Suprapubic skin (tissue), 4 donors: ENCODE measurements at places on chromosomes 3 and 15.

- no peak for DNase-seq
These were observed 41.7 kb downstream of the FAM174B start for GRCh38 chr15:92613841-92614240.

DNA sequence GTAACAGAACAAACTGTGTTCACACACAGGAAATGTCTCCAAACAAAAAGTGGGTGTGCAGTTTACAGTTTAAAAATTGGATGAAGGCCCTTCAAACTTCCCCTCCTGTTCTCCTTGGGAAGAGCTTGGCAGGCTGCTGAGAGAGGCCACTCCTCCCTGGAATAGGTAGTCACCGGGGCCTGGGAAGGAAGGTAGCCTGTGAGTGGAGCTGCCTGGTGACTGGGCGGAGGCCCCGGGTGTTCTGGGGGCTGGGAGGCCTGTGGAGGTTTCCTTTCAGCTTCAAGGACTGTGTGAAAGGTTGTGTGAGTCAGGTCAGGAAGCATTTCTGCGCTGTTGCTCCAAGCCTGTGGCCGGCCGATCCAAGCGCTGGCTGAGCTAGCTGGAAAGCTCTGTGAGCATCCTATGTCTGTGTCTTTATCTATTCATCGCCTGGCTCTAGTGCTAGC lies 14.1 kb downstream of the SLCO3A1 start:
- peak; percentile 86 for DNase-seq

DNA sequence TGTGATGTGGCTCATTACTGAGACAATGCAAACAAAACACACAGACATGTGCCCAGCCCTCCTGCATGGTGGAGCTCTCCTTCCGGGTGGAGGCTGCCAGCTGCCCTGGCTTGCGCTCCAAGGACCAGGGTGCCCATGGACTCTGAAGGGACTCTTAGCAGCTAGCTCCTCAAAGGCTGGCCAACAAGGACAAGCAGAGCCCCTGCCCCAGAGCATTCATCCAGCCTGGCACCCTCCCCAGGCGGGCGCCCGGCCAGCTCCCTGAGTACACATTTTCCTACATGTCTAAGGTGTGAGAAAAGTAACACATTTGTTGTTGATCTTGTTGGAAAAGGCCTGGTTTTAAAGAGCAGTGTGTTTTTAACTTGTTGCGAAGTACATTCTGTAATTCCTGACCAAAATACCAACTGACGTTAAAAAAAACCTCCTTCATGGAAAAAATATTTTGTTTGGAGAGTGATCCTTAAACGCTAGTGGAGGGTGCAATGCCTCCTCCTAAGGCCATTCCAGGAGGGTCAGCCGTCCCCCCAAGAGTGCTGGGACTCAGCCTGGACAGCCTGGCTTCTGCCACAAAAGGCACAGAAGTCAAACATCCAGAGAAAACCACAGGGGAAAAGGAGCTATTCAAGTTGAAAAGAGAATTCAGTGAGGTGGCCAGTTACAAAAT lies 86.9 kb downstream of the KLF15 start:
- no peak for DNase-seq

DNA sequence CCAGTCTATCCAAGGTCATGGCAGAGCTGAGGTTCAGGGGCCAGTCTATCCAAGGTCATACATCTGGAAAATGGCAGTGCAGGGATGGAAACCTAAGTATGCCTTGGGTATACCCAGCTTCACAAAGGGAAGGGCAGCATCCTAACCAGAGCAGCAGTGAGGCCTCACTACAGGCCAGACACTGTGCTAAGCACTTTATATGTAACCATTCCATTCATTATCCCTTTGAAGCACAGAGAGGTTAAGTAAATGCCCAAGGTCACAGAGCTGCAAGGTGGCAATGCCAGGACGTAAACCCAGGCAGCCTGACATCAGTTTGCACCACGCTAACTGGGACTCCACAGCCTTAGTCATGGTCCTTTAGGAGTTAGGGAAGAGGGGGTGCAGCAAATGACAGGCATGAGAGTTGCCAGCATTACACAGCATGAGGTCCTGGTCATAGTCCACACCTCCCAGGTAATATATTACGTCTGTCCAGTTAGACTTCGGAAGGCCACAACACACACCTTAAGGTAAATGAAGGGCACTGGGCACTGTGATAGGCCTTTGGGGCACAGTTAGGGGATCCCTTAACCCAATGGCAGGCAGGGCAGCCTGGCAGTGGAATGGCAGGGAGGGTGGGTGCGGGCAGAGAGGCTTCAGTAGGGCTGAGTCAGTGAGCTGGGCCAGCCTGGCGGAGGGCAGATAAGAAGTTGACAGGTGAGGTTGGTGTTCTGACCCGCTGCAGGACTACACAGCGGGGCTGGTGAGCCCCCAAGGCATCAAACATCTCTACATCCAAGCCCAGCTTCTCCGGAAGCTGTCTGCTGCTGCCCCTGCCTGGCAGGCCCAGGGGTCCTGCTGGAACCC lies 21.1 kb upstream of the CORO2B start:
- DNase-seq = no peak

DNA sequence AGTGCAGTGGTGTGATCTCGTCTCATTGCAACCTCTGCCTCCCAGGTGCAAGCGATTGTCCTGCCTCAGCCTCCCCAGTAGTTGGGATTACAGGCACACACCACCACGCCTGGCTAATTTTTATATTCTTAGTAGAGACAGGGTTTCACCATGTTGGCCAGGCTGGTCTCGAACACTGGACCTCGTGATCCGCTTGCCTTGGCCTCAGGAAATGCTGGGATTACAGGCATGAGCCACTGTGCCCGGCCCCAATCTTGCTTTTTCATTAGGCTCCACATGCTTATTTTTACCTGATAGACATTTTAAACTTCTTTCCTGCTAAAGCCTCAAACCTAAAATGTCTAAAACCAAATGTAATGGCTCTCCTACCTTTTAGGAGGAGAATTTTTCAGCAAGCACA lies 817.0 kb upstream of the NECTIN3 start:
- DNase-seq = no peak

DNA sequence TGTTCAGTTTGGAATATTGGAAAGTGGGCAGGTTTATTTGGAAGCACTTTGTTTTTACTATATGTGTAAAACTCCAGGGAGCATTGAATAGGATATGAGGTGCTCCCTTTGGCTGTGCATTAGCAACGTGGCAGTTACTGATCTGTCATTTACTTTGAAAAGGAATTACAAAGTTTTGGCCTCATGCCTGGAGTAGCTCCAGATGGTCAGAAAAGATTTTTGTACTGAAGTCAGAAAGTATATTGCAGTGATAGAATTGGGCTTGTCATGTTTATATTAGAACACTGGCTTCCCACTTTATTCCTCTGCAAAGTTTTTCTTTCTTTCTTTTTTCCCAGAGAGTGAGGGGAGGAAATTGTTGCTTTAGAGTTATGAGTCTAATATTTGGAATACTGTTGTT lies 26.1 kb downstream of the FNDC3B start:
- DNase-seq = no peak

GRCh38 chr15:31372635-31373091 lies 46.0 kb downstream of the KLF13 start:
- peak; percentile 82 for DNase-seq

- DNase-seq = peak; percentile 58
These were observed 17.4 kb downstream of the PLXNB1 start for GRCh38 chr3:48412375-48413001.

DNA sequence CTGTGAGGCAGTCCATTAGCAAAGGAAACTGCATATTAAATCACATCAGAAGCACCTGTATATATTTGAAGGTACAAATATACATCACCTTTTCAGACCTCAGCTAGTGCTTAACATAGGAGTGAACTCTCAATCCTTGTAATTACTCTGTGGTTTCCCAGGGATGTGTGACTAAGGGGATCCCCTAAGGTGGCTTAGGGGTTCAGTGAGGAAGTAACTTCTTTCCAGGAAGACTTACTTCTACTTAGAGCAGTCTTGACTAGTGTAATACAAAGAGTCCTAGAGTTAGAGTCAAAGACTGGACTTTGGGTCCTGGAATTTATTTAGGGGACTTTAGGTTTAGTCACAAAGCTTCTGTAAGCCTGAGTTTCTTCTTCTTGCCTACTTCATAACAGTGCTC lies 8.7 kb upstream of the SUMF1 start:
- DNase-seq = no peak

GRCh38 chr15:58117619-58118018 lies 20.6 kb upstream of the AQP9 start:
- DNase-seq = no peak

- DNase-seq = no peak
These were observed 80.6 kb downstream of the ULK4 start for GRCh38 chr3:41881233-41881821.

GRCh38 chr15:30671309-30671708 lies 45.4 kb downstream of the ARHGAP11B start:
- DNase-seq = no peak

DNA sequence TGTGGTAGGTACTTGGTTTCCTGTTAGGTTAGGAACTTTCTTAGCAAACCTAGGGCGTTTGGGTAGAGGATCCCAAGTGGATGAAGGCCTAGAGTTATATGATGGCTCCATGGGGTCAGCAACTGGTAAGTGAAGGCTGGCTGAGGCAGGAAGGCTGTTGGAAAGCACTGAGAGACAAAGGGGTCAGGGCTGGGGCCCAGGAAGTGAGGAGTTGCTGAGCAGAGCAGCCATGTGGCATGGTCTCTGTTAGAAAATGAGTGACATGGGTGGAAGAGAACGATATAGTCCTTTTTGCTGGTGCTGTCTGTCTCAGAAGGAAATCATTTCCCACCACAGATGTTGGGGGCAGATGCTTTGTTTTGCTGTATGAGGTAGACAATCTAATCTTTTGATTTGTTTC lies 34.5 kb upstream of the MGLL start:
- no peak for DNase-seq

DNA sequence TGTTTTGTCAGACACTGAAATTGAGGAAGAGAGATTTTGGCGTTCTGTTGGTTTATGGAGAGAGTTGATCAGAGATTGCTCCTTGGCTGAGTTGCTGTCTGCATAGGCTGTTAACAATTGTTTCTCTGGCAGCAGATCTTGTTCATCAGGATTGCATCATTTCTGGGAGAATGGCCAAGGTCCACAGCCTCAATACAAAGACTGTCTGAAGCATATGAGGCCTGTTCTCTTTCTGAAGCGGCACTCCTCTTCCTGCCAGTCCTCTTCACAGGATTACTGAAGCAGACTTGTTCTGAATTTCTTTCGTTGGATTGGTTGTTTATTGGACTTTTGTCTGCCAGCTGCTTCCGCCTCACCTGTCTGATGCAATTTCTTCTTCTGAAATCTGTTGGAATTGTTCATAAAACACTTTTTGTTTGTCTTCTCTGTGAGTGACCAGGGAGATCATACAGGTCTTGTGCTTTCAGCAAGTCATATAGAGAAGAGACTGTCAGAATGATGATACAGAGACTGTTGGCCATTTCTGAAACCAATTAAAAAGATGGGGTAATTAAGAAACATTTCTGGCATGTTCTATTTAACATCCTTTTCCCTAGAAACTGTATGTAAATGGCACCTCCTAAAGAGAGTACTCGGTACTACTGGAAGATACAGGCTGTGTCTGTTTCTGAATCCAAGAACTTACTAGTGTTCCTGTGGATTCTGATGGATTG lies 25.5 kb downstream of the SETD5 start:
- DNase-seq = no peak

- DNase-seq = no peak
These were observed 74.2 kb upstream of the PROK2 start for GRCh38 chr3:71859123-71859519.

- no peak for DNase-seq
These were observed 11.3 kb downstream of the STAB1 start for GRCh38 chr3:52506266-52506966.

GRCh38 chr3:11385891-11386290 lies 113.7 kb downstream of the ATG7 start:
- no peak for DNase-seq

DNA sequence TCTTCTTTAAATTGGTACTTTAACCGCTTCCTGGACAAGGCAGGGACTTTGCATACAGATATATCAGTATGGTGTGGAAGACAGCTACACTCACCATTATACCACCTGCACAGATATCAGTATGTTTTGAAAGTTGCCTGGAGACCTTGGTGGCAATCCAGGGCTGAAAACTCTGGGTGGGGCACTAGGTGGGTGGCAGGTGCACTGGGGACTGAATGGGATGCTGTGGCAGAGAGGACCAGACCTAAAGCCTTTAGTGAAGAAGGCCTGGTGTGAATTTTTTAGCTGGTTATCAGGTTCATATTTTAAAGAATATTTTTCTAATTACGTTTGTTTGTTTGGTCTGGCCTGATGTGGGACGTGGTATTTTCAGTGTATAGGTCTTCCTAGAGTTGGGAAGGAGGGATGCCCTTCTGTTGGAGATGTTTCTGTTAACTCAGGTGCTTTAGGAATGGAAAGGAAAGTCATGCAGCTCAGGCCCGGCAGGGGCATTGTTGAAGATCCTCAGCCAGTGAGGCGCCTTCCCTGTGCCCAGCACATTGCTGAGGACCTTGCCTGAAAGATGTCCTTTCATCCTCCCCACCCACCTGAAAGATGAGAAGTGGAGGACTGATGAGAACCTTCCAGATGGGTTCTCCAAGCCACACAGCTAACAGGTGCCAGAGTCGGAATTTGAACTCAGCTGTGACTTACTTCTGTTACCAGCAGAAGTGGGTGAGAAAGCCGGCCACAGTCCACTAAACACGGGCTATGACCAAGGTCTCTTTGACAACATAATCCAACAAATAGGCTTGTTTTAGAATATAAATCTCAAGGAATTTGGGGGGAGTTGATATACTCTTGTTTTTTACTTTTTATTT lies 77.3 kb downstream of the APBA2 start:
- no peak for DNase-seq

GRCh38 chr15:42160136-42160535 lies 3.7 kb upstream of the PLA2G4F start:
- DNase-seq = no peak

DNA sequence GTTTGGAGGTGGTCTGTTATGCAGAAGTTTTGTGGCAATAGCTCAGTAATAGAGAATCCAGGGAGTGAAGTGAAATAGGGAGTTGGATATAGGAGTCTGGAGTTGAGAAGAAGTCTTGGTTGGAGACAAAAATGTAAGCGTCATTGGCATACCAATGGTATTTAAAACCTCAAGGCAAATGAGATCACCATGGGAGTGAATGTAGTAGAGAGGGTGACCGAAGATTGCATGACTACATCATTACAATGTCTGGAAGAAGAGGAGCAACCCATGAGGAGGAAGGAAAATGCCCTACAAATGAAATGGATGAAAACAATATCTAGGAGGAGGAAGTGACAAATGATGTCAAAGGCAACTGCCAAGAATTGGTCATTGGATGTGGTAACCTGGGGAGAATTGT lies 54.4 kb downstream of the CNTN4 start:
- DNase-seq = no peak

GRCh38 chr3:181721046-181721875 lies 9.5 kb downstream of the SOX2 start:
- DNase-seq = no peak

- no peak for DNase-seq
These were observed 116.2 kb downstream of the NSUN3 start for GRCh38 chr3:94179059-94179458.

GRCh38 chr3:29511701-29512100 lies 230.8 kb downstream of the RBMS3 start:
- no peak for DNase-seq

DNA sequence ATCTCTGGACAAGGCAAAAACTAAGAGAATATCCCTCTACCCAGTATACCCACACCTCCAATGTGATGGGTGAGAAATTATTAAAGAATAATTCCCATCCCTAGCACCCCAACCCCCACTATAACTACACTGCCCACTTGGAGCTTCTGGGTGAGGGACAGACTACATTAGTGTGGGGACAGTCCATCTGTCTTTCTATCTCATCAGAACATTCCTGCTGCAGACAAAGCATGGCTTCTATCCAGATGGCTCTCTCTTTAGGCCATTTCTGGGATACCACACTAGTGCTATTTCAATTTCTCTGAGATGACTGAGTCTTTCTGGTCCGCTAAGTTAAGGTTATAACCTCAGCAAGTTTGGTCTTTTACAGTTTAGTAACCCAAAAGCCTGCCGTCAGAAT lies 6.6 kb downstream of the CSNK1G1 start:
- no peak for DNase-seq
